Activated naive CD4-positive, alpha-beta T cell (primary cell): ENCODE measurements at places on chromosomes 11 and 22.

- DNase-seq: no peak
Measured at GRCh38 chr11:111186308-111186915, 59.1 kb upstream of the POU2AF2 start.

GRCh38 chr22:20256551-20257211 lies 11.4 kb downstream of the RTN4R start:
- DNase-seq: no peak

- no peak for DNase-seq
Measured at GRCh38 chr11:32434356-32435151, 785 bp downstream of the WT1 start.

GRCh38 chr11:127362754-127363308 lies 362.3 kb upstream of the KIRREL3 start:
- DNase-seq: no peak

GRCh38 chr22:46914481-46914880 lies 152.0 kb downstream of the TBC1D22A start:
- no peak for DNase-seq

DNA sequence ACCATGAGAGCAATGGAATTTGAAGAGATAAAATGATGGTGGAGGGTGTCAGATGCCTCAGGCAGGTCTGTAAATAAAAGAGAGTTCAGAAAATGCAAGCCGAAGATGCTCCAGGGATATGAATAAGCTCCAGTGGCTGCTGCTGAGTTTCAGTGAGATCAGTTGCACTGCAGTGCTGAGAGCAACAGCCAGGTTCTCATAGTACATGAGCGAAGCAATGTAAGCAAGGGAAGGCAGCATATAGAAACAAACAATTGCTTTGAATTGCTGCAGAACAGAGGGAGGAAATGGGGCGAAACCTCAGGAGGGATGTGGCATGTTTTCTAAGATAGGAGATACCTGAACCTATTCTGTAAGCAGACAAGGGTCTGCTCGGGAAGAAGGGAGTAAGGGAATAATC lies 369.5 kb downstream of the AASDHPPT start:
- no peak for DNase-seq

- no peak for DNase-seq
Measured at GRCh38 chr11:98740321-98740720, 280.4 kb upstream of the CNTN5 start.

DNA sequence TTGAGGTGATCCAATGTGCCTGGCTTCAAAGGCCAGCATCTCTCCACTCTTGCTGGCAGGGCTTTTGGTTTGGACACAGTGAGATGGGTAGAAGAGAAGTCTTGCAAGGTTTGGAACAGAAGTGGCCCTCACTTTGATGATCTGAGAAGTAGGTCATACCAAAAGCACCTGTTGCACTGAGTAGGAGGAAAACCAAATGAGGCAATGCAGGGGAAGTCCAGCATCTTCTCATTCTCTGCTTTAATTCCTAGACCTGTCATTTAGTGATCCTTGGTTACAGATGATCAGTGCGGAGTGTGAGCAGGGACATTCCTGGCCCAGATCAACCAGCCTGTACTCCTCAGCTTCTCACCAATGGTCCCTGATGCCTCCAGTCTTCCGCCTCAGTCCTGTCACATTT lies 990.5 kb downstream of the OPCML start:
- DNase-seq: no peak

GRCh38 chr11:444396-445144 lies 2.8 kb upstream of the ANO9 start:
- no peak for DNase-seq

DNA sequence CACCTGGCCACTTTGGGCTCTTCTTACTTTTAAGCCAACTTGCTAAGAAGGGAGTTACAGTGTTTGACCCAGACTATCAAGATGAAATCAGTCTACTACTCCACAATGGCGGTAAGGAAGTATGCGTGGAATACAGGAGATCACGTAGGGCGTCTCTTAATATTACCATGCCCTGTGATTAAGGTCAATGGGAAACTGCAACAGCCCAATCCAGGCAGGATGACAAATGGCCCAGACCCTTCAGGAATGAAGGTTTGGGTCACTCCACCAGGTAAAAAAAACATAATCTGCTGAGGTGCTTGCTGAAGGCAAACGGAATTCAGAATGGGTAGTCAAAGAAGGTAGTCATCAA lies 1.0 kb upstream of the YPEL4 start:
- DNase-seq: no peak

DNA sequence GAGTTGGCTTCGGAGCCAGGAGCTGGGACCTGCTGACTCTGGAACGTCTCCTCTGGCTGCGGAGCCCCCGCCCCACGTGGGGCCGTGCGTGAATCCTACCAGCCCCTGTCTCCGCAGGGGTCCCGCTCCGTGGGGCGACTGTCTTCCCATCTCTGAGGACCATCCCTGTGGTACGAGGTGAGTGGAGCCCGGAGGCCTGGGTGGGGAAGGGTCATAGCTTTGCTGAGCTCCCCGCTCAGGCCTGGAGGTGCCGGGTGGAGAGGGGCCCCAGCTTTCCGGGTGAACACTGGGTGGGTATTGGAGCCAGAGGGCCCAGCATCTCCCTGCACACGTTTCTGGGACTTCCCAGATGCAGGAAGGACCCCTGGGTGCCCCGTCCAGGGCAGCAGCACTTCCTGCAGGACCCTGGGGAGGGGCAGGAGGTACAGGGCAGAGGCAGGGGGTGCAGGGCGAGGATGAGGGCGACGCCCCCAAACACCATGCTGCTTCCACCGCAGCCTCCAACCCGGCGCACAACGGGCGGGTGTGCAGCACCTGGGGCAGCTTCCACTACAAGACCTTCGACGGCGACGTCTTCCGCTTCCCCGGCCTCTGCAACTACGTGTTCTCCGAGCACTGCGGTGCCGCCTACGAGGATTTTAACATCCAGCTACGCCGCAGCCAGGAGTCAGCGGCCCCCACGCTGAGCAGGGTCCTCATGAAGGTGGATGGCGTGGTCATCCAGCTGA lies 3.8 kb downstream of the MUC5AC start:
- no peak for DNase-seq

DNA sequence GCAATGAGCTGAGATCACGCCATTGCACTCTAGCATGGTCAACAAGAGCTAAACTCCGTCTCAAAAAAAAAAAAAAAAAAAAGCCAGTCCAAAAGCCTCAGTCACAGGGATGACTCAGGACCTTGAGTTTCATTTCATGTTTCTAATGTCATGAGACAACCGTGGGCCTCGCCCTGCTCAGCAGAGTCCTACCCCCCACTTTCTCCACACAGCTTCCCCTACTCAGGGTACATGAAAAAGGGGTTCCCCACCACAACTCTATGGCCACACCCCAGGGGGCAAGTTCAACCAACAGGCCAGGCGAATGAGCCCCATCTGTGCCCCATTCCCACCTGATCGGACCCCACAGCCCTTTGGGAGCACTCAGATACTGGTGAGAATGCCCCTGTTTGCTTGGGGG lies 24.3 kb upstream of the ADA2 start:
- DNase-seq: no peak

DNA sequence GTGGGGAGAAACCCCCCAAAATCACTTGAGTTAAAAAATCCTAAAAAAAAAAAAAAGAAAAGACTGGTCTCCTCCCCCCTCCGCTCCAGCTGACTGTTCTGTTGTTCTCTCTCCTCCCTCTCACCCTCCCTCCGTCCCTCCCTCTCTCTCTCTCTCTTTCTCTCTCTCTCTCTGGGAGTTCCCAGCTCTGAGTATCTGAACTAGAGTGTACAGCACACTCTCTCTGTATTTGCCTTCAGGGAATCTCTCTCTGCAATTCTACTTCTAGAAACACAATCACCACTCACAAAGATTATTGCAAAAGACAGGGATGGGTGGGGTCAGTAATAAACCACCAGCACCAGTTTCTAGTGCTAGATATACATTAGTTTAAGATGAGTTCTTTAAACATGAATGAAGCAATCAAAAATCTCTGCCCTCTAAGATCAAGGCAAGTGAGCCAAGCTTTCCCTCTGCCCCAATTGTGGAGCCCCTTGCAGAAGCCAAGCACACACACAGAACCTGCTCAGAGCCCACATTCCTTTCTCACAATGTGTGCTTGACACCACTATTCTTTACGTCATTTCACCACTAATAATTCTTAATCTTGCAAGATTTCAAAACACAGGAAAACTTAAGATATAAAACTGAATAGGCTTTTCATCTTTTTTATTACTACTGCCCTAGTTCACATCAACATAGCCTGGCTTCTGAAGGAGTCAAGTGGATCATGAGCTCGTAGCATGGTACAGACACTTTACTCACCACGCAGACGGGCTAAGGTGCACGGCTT lies 133.5 kb downstream of the RBFOX2 start:
- no peak for DNase-seq

GRCh38 chr11:77503006-77503405 lies 29.1 kb upstream of the PAK1 start:
- DNase-seq: no peak

DNA sequence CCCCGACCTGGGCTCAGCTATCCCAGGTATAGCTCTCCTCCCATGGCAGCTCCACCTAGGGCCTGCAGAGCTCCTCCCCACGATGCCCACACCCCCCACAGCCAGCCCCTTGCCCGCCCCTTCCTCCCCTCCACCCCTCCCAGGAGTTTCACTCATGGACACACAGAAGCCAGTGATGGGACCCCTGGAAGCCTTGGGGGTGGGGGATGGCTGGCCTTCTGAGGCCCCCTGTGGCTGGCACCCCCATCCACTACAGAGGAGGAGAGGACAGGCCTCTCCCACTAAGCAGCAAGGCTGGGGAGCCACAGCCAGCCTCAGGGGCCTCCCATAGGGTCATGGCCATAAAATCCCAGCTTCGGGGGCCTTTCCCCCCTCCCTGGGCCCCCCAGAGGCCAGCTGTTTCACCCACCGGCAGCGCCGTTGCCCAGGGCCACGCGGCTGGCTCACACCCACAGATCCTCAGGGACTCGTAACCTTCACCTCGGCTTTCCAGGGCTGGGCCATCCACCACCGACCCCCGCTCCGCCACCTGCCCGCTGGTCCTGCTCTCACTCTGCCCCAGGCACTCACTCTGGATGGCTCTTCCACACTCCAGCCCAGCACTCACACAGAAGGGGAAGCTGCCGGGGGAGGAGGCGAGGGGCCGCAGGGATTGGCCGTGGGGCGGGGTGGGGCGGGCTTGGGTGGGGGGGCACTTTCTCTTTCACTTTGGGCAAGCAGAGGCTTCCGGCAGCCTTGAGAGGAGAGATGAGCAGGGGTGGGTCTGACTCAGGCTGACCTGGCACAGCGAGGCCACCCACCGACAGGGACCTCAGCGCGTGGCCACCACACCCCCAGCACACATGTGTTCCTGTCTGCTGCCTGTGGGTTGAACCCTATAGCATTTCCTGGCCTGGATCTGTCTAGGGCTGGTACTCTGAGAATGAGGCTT lies 2.2 kb downstream of the SLC25A22 start:
- peak; percentile 75 for DNase-seq

DNA sequence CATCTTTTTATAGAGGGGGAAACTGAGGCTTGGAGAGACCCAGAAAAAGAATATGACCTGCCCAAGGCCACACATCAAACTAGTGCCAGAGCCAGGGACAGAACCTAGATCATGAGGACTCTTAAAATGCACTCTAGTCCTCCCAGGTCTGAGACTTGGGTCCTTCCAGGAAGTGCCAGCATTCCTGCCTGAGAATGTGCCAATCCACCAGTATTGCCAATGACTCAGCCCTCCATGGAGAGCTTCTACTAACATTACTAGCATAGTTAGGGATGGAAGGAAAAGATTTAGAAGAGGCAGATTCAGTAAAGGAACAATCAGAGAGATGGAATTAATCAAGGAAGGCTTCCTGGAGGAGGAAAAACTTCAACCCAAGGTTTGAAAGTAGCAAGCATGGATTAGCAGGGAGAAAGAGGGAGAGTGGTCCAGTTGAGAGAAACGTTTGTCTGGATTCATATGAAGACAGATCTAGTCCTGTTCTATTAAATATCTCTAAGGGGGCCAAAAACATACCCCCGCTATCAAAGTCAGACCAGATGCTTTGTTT lies 20.1 kb upstream of the SMIM35 start:
- DNase-seq: no peak

DNA sequence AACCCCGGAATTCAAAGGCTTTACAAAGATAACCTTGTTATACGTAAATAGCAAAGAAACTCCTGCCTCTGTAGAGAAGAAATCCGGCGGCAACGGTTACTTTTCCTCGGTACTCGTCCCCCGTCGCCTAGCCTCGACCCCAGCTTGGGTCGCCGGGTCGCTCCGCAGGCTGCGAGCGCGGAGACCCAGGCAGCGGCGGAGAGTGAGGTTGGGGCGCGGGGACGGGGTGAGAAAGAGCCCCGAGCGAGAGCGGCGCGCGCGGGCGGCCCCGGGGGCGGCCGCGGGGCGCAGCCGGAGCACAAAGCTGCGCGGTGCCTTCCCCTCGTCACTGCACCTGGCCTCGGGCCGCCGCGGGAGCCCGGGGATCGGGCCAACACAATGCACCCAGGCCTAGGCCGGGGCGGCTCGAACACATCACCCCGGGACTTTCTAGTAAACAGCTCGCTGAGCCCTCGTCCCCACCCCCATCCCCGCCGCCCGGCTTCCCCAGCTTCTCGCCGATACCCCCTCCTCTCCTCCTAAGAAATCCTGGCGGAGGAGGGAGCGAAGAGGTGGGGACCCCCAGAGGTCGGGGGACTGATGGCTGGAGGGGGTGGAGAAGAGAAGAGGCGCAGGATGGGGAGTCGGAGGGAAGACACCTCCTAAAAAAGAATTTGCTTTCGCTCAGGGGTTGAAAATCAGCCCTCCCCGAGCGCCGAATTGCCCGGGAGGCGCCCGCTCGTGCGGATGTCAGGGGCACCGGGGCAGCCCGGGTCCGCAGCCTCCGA lies 845 bp downstream of the MPPED2 start:
- DNase-seq: no peak

DNA sequence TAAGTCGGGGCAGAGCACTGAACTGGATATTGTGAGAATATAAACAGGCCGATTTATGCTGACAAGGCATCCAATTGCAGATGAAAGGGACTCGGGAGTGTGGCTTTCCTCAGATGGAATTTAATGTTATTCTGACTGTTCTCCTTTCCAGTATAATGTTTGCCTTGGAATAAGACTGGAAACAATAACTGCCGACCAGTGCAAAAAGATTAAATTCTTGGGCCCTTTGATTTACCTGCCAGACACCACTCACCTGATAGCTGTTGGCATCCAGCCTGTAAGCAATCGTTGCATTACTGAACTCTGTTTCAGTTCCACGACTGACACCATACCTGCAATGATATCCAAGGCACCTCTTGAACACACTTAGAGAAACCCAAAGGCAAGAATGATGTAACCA lies 10.9 kb downstream of the NUP160 start:
- no peak for DNase-seq

DNA sequence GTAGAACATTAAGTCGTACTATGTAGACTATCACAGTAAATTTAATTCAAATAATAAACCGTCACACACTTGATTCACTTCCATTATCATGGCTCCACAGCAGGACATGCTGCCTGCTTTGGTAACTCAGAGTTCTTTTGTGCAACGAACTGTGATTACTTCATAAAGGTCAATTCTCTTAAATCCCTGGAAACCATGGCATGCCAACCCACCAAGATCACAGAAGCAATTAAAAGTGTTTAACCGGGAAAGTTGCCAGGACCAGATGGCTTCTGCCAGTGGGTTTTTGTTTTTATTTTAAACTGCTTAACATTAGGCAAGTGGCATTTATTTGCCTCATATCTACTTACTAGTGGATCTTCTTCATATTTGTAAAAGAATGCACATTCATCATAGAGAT lies 1162.1 kb downstream of the DLG2 start:
- DNase-seq: no peak
